Left hindlimb (tissue), 1 donor: ENCODE measurements at places on chromosomes 1 and 21.
A peak's percentile ranks its signal among the peaks of the same experiment; 100 is the strongest.

GRCh38 chr1:99181892-99182291 lies 82.4 kb upstream of the PLPPR4 start:
- no peak for DNase-seq

- no peak for DNase-seq
Measured at GRCh38 chr1:29550119-29550841, 314.0 kb downstream of the PTPRU start.

- no peak for DNase-seq
Measured at GRCh38 chr1:61338899-61339298, 256.5 kb downstream of the NFIA start.

GRCh38 chr1:48228156-48228555 lies 5.6 kb downstream of the SLC5A9 start:
- DNase-seq: no peak

DNA sequence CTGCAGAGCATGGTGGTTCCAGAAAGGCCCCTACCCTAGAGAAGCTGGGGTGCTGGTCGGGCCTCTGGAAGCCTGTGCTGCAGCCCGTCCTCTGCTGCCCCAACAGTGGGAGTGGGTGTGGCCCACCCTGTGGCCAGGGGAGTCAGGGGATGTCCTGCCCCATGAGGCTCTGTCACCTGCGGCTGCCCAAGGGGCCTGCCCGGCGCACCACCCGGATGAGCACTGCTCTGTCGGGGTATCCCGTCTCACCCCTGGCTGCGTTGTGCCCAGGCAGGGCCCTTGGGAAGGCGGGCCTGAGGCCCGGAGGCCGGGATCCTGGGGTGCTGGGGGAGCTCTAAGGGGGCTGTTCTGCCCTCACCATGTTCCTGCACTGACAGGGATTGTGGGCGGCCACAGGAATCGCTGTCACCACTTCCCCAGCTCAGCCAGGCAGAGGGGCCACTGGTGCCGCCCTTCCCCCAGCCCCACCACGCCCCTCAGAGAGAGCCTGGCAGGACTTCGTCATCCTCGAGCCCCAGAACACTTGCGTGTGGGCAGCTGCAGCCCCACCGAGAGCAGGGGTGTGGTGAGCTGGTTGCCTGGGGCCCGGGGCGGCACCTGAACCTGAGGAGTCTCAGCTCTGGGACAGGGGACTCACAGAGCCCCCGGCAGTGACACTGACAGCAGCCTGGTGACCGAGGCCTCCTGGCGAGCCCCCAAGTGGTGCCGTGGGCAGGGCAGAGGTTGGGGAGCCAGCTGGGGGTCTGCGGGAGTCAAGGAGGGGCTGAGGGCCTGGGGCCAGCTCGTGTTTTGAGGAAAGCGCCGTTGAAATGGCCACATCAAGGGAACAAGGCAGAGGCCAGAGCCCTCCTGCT lies 20.2 kb downstream of the PANK4 start:
- DNase-seq: peak; percentile 52

DNA sequence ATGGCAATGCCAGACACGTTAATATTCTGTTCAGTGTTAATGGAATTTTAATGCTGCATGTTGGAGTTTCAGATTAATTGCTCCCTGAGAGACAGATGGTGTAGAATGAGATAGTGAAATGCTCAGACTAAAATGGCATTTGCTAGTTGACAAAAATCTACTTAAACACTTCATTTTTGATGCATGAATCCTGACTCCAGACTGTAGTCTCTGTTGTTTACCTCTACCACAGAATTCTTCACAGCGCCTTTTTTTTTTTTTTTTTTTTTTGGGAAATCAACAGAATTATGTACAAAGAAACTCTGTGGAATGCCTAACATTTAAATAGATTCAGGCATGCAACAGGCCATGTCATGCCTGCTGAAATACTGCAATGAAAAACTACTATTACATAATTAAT lies 111.3 kb downstream of the PLPPR5 start:
- DNase-seq: no peak

DNA sequence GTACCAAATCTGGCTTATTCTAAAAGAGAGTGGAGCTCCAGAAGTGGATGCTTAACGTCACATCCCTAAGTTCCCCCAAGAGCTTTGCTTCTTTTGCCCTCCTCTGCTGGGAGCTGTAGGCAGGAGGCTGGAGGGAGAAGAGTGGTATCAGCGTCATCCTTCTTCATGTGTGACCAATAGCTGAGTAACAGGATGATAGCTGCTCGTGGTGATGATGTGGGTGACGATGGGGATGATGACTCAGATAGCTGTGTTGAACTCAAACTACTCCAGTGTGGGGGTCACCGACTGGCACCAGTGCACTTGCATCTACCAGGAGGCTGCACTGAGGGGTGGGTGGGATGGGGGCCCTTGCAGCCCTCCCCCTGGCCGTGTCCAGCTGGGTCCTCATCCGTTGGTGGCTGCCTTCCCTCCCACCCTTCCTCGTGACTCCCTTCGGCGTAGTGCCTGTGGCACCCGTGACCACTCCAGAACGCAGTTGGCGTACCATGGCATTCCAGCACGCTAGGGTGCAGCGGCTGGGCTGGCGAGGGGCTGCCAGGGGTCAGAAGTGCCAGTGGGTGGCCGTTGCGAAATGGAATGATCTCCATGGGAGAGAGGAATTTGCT lies 1.1 kb downstream of the IGFN1 start:
- DNase-seq: no peak

DNA sequence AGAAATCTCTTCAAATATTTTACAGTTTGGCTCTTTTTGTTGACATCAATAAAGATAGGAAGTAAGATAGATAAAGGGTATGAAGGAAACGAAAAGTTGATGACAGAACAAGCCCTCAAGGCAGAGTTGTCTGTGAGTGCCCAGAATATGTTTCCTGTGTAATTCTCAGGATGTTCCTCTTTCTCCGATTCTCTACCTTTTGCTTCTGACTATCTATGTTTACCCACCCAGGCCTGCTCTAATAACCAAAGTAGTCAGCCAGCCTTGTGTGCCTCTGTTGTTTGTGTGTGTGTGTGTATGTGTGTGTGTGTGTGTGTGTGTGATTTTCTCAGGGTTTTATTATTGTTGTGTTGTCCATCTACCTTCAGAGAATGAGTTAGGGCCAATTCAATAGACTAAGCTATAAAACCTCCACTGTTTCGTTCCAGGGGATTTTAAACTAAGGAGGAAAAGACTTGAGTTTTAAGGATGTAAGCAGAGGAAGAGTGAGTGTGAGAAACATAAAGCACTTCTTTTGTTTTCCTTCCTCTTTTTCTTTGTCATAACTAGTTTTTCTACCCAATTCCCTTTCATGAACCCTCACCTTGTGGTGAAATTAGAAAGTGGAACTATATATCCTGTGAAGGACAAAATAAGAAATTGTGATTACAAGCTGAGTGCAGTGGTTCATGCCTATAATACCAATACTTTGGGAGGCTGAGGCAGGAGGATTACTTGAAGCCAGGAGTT lies 627.4 kb upstream of the NR5A2 start:
- DNase-seq: no peak

- DNase-seq: no peak
Measured at GRCh38 chr1:67636146-67636545, 48.9 kb upstream of the GADD45A start.

- DNase-seq: no peak
Measured at GRCh38 chr1:222123111-222123510, 381.2 kb upstream of the DUSP10 start.

DNA sequence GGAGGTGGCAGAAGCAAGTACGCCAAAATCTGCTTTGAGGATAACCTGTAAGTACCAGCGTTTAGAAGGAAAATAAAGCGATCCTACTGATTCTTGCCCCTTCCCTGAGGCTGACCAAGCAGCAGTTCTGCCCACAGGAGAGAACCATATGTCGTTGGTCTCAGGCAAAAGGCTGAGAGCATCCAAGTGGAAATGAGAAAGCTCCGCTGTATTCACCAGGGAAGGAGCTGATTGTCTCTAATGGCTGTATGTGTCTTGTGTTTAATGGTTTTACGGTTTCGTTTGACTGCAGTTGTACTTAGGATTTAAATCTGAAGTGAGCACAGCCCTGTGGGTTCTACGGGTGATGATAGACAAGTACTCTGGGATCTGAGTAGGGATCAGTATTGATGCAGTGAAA lies 21.9 kb downstream of the FAM3B start:
- no peak for DNase-seq

- DNase-seq: no peak
Measured at GRCh38 chr1:243957141-243957540, 93.9 kb upstream of the ZBTB18 start.

DNA sequence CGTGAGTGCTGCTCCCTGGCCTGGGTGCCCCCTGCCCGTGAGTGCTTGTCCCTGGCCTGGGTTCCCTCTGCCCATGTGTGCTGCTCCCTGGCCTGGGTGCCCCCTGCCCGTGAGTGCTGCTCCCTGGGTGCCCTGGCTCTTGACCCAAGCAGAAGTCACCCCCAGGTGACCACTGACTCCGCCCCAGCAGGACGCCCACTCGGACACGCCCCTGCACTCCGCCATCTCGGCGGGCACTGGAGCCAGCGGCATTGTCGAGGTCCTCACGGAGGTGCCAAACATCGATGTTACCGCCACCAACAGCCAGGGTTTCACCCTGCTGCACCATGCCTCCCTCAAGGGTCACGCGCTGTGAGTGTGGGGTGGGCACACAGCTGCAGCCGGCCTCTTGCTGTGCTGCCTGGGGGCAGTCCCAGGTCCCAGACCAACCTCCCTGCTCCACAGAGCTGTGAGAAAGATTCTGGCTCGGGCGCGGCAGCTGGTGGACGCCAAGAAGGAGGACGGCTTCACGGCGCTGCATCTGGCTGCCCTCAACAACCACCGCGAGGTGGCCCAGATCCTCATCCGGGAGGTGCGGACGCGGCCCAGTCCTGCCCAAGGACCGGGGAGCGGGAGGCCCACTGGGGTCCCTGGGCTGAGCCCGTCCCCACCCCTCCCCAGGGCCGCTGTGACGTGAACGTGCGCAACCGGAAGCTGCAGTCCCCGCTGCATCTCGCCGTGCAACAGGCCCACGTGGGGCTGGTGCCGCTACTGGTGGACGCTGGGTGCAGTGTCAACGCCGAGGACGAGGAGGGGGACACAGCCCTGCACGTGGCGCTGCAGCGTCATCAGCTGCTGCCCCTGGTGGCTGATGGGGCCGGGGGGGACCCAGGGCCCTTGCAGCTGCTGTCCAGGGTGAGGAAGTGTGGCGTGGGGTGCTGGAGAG lies 3.9 kb upstream of the MMP23B start:
- no peak for DNase-seq

DNA sequence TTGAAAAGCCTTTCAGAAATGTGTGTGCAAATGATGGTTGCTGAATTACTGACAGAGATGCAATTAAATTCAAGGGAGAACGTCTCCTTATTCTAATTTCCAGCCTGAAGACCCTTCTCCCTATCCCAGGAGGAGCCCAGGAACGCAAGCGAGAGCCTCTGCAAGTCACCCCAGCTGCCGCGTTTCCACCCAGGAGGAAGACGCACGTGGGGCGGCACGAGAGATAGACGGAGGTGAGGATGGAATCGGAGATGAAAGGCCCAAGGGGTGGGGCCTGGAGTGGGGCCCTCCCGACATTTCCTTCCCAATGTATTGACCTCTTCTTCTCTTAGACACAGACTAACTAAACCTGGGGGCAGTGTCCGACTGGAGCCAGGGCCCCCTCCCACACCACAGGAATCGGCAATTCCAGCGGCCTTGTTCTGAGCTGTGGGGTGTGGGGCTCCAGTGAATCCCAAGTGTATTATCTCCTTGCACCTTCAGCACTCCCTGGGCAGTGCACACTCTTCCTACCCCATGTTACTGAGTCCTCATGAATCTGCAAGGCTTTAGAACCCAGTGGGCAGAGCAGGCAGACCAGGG lies 322.5 kb downstream of the AJAP1 start:
- no peak for DNase-seq

DNA sequence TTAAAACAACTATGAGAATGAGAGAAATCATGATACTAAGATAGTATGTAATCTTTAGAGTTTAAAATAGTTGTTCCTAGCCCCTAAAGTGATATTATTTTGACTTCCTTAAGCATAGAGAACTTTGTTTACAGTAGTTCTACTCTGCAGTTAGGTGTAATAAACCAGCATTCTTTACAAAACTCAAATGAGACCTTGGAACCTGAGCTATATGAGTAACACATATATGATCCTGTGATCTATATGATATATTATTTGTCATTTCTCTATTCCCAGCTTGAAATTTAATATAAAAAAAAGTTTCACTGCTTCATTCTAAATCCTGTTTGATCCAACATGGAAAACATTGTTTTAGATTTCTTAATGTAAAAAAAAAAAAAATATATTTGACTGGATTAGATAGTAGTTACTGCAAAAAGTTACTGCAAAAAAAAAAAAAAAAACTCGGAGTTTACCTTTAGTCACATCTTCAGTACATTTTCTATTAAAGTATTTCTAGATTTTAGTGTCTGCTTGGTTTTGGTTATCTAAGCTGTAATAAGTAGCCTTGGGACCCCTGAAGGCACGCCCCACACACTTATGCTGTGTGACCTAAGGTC lies 463.8 kb downstream of the USP25 start:
- no peak for DNase-seq
